ENCODE measurements at places on chromosomes 2 and 18. TPM values are rescaled to one million over a fixed set of nuclear protein-coding genes. Genes with fewer than 3 reads are reported as not detected.

The SFT2D3 gene
- 9.4 TPM for total RNA-seq

The CYP26B1 gene
- 0.07 TPM for total RNA-seq

The BOK gene
- 30.2 TPM for total RNA-seq

The PDE1A gene
- total RNA-seq: not detected

The PDCD1 gene
- not detected for total RNA-seq

GRCh38 chr2:134056173-134056572, 197.7 kb upstream of the MGAT5 start:
- no peak for DNase-seq

DNA sequence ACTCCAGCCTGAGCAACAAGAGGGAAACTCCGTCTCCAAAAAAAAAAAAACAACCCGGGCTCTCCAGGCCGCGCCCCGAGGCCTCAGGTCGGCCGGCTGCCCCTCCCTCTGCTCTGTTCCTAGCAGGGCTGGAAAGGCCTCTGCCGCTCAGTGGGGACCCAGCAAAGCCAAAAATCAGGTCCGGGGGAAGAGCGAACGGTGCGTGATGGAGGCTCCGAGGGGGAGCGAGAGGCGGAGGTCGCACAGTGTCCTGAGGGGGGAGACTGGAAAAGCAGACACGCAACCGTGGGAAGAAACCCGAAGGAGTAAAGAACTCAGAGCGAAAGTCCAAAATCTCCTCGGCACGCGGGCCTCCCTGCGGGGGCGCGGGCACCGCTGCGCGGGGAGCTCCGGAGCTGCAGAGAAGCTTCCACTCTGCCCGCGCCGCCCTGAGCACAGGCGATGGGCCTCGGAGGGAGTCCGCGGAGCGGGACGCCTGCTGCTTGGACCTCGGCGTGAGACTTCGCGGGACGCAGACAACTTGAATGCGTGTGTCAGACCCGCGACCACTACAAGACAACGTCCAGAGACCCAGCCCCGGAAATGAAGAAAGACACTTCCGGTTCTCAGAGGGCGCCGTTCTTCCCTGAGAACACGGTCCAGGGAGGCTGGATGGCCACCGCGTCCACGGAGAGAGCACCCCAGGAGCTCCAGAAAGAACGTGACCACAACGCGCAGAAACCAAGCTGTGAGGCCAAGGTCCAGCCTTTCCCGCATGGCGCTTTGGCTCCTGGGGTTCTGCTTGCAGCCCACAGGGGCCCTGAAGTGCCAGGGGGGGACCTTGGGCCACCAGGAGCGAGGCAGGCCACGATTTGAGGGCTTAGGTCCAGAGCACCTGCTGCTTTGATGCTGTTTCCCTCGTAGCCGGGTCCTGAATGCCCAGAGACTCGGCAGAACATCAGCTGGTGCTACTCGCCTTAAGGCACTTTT, 219.8 kb downstream of the DPP10 start:
- DNase-seq: no peak

- DNase-seq: no peak
Measured at GRCh38 chr2:215885536-215885935, 127.8 kb downstream of the MREG start.

DNA sequence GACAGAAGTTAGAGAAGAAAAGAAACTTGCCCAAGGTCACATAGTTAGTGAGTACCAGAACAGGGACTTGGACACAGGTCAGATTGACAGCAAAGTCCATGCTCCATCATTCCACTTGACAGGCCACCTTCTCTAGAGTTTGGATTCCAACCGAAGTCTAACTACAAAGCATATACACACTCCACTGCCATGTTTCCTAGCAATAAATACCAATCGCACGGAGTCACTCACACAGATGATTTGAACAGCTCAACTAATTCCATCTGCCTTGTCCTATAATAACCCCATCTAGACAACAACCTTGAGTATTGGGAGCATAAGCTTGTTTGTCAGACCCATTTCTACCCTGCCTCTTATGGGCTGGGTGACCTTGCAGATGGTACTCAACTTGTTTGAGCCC, 334.6 kb upstream of the MGAT5 start:
- no peak for DNase-seq

GRCh38 chr18:75128911-75129716, 79.8 kb downstream of the PTGR3 start:
- no peak for DNase-seq

- no peak for DNase-seq
Measured at GRCh38 chr18:43893001-43893637, 615.8 kb upstream of the SYT4 start.

DNA sequence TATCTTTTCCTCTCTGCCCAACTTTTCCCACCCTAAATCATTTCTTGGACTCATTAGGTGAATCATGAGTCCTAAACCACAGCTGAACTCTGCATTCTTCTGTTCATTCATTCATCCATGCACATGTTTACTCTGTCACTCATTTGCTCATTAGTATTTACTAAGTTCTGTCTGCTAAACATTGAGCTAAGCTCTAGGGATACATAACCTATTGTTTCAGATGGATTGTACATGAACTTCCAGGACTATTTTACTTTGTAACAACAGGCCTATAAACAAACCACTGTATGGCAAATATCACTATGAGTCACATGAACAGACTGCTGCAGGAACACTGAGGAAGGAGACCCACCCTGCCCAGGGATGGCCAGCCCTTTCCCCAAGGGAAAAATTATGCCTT, 14.6 kb upstream of the DYNC2LI1 start:
- DNase-seq: peak; percentile 80

DNA sequence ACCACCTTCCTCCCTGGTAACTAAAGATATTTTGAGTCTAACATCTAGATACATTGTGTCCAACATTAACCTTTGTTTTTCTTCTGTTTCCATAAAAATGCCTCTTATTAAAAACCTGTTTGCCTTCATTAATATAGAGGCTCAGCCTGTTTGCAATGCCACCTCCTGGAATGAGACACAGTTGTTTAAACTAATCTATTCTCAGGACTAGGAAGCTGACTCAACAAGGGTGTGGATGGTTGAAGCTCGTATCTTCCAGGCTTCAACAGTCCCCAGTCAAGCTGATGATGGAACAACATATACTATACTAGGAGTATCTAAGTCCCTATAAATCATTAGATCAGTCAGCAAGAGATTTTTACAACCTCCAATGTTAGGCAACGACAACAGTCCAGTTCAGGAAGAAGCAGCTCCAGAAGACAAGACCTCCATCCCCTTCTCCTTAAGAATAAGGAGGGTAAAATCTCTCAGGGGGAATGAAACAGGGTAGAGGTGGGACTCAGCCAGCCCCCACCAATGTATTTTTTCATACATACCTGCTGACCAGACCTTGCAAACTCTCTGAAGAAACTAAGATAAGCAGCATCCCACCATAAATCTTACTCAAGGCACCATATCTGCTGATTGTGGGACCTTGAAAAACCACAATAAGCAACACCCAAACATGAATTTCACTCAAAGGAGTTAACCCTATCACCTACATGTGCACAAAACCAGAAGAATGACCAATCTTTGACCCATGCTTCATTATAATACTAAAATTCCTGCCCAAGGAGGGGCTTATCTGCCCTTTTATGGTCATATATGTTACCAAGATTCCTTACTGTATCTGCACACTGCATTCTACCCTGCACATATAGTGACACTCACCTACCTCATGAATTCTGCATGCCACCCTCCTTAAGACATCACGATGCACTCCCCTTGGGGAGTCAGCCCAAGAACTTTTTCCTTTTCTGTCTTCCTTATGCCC, 21.4 kb downstream of the ZNF24 start:
- no peak for DNase-seq

- DNase-seq: no peak
Measured at GRCh38 chr2:58930537-58930936, 689.4 kb upstream of the FANCL start.

GRCh38 chr2:109523121-109523520, 90.6 kb downstream of the SEPTIN10 start:
- no peak for DNase-seq
